ENCODE measurements at places on chromosomes 5 and 9.
A peak's percentile ranks its signal among the peaks of the same experiment; 100 is the strongest.

DNA sequence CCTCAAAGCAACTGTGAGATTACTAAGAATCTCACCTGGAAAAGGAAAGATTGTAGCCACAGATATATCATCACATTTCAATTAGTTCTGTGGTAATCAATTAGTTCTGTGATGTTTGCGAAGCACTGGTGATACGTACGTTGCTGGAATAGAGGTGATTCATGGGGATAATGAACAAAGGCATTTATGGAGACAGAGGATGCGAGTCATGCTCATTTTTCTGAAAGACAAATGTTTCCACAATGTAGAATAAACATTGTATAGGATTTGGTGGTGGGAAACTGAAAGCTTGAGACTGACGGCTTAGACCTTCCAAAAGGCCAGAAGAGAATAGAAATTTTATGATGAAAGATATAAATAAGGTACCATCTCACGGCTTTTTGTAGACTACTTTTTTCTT, 507.3 kb upstream of the TYRP1 start:
- DNase-seq, result no peak

GRCh38 chr5:150608991-150609390, 31.5 kb upstream of the SYNPO start:
- DNase-seq, result no peak

DNA sequence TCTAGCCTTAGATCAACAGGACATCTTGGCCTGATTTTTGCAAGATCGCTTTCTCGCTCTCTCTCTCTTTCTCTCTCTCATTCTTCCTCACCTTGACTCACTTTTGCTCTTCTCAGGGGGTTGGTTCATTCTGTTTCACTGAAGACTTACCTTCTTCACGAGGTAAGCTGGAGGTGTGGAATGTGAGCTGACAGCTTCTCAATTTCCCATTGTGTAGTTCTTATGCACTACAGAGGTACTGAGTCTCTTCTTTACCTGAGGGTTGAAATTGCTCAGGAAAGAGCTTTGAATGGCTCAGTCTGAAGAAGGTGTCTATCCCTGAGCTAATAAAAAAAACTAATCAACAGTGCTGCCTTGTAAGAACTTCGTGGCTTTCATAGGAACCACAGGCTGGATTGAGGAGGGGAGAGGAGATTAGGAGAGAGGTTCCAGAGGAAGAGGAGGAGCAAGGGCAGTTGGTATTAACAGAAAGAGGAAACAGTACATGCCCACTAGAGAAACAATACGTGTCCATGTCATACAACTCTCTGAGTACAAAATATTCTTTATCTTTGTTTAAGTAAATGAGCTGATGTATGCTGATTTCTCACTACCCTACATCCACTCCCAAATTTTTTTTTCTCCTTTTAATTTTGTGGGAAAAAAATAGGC, 192.2 kb downstream of the TMEM167A start:
- DNase-seq, result no peak

GRCh38 chr5:150067405-150067960, 18.9 kb downstream of the CSF1R start:
- no peak for DNase-seq

DNA sequence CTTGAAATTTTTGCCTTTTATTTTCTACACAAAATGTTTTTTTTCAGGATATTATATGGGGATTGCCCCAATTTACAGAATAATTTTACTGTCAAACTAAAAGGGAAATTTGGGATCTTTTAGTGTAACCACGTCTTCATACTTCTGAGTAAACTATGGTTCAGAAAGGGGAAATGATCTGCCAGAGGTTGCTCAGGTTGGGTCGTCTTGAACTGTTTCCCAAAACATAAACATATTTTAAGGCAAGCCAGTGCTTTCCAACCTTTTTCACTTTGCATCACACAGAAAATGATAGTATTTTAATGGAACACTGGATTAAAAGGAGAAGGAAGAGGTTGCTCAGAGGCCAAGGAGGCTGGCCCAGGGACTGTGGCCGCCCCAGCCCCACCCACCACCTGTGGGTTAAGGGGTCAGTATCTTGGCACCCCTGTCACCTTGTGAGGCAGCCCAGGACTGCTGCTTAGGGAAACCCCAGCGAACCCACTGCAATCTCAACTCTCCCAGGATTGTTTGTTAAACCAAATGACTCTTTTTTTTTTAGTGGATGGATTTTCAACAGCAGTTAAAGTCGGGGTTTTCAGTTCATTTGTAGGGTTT, 142.7 kb upstream of the DHFR start:
- DNase-seq, result no peak

- DNase-seq, result no peak
Observed at GRCh38 chr9:98974106-98974505, 30.4 kb downstream of the COL15A1 start.

DNA sequence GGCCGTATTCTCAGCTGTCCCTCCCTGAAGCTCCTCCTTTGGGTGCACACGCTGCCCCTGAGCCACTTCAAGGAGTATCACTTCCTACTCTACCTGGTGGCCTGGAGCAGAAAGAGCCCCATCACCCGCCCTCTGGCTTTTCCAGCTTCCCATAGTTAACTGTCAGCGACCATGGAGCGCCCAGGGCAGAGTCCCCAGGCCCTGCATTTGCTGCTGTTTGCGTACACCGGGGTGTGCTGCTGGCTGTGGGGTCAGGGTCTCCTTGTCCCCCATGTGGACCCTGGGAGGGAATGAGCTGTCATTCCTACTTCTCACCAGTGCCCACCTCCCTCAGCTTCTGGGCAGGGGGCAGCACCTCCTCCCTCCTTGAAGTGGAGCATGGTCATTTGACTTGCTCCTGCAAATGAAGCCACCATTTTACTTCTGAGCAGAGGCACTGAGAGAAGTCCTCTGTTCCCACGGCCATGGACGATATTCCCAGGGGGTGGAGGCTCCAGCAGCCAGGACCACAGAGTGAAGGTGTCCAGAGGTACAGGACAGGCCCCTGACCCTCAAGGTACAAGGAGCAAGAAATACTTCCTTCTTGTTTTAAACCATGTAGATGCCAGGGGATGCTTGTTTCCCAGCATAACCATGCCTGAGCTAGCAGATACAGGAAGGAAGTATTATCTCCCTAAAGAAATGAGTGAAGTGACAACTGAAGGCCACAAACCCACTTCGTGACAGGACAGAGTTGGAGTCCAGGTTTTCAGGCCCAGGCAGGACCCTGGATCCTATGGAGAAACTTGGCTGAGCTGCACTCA, 40.6 kb upstream of the COL5A1 start:
- DNase-seq, result no peak

DNA sequence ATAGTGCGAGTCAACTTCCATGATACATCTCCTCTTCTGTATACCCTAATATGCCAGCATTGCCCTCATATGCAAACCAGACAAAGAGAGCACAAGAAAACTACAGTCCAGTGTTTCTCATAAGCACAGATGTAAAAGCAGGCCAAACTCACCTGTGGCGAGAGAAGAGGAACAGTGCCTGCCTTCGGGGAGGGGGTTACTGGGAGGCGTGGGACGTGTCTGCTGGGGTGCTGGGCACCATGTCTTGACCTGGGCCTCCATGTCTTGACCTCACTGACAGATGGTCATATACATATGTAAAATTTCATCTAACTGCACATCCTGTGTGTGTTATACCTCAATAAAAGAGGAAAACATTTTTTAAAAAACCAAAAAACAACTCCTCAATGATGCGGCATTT, 159.3 kb upstream of the PPP1R26 start:
- DNase-seq, result no peak

GRCh38 chr9:117548556-117548955, 133.7 kb upstream of the ASTN2 start:
- no peak for DNase-seq

DNA sequence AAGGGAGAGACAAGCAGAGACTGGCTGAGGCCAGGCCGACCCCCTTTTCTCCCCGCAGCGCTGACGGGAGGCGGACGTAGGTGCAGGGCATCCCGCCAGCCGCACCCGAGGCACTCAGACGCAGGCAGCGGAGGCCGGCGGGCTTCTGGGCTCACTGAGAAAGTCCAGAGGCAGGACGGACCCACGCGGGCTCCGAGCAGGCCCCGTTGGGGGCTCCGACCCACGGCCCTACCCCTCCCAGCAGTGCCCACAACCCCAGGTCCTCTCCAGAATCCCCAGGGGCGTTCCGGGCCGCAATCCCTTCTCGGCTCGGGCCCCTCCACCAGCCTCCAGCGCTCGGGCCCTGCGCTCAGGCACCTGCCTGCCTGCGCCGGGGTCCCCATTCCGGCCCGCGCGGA, 543 bp downstream of the MTMR12 start:
- DNase-seq, result peak; percentile 45

DNA sequence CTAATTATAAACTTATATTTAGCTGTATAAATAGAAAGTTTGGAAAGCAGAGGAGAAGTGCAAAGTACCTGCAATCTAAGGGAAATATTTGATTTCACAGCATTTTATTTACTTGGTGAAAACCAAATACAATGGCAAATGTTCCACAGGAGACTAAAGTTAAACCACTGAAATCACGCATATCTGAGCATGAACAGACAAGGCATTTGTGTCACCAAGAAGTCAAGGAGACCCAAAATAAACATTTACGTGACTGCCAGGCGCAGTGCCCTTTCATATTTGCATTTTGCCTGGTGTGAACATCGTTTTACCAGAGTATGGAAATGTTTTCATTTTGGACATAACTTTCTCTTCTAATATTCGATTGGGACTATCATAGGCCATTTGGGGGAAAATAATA, 20.6 kb downstream of the UGCG start:
- no peak for DNase-seq

DNA sequence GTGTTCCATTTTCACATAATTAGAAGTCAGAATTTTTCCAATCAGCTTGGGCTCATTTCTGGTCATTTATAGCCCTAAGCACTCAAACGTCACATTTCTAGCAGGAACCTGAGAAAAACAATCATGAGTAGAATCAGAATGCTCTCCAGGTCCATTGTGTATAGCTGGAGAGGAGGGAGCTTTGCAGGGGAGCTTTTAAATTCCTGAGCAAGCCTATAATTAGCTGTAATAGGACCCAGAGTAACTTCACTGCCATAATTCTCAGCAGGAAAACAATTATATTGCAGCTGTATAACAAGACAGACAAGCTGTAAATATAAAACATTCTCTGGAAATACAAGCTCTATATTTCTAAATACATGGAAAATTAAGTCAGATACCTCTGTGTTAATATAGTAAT, 637.6 kb upstream of the SGCD start:
- no peak for DNase-seq

GRCh38 chr9:131817073-131817472, 77.2 kb upstream of the RAPGEF1 start:
- DNase-seq, result no peak

GRCh38 chr9:87076825-87077224, 129.5 kb upstream of the GAS1 start:
- DNase-seq, result no peak

- no peak for DNase-seq
Observed at GRCh38 chr5:92002721-92003274, 619.7 kb upstream of the ARRDC3 start.

DNA sequence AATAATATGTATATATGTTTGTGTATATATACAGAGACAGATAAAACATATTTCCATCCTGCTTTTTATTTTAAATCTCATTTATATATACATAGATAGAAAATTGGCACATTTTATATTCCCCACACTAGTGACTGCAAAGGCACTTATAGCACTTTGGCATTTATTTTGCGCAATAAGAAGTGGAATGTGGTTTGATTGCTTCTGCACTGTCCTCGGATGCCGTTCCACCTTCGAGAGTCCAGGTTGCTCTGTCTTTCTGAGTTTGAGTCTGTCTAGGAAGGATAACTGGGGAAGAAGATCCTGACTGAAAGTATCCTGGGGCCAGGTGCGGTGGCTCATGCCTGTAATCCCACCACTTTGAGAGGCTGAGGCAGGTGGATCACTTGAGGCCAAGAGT, 66.5 kb upstream of the ENTREP1 start:
- no peak for DNase-seq

DNA sequence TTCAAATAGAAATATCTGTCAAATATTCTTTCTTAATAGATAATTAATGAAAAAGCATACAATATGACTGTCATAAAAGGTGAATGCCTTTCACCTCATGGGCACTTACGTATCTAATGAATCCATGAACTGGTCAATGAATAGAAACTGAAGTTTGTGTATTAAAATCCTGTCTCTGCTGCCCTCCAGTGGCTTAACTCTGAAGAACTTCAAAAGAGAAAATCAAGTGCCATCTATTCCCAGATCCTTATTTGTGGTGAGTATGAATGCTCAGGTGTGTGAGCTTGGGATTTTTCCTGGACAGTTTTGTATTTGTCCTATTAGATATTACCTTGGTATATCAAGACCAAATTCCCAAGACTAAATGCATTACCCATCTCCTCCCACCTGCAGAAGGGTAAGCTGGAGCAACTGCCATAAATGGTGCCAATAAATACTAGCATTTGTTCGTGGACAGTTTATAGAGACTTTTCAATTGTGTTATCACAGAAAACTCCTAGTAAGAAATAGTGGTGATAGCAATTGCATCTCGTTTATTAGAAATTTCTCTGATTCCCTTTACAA, 44.0 kb upstream of the SVEP1 start:
- DNase-seq, result peak; percentile 42

DNA sequence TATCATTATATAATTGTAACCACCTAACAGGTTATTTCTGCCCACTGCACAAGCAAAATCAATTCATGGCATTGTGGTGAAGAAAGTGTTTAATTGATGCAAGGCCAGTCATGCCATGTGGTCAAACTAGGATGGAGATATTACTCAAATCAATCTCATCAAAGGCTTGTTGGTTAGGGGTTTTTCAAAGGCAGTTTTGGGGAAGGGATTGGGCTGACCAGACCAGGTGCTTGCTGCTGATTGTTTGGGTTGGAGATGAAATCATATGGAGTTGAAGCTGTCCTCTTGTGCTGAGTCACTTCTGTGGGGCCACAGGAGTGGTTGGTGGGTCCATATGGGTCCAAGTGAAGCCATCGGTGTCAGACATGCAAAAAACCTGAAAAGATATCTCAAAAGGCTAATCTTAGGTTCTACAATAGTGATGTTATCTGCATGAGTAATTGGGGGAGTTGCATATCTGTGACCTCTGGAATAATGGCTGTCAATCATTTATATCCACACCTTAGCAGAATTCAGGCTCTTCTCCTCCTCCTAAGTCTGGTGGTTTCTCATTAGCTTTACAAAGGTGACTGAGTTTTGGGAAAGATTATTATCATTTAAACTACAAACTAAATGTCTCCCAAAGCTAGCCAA, 44.9 kb downstream of the HMGCS1 start:
- DNase-seq, result no peak

- DNase-seq, result no peak
Observed at GRCh38 chr5:145180371-145180770, 654.8 kb downstream of the PRELID2 start.

- DNase-seq, result no peak
Observed at GRCh38 chr5:72634444-72634843, 127.2 kb upstream of the ZNF366 start.

- DNase-seq, result no peak
Observed at GRCh38 chr5:42798284-42799240, 13.1 kb downstream of the SELENOP start.

GRCh38 chr9:118570066-118570465, 799.2 kb downstream of the BRINP1 start:
- no peak for DNase-seq

DNA sequence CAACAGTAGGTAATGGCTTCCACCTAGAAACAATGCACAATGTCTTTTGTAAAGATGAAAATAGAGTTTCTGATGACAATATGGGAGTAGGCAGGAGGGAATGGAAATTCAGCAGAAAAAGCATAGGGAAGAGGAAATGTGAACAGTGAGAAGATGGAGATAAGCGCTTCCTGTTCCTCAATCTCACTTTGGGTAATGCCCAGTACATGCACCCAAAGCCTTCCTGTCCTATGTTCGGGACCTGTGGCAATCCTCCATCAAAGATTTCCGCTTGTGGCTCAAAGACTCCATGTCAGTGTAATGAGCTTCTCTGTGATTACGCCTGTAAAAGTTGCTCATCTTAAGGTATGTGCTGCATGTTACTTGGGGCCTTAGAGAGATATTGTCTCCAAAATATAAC, 2.7 kb downstream of the UGT3A1 start:
- DNase-seq, result no peak
